Stomach (tissue), 19 donors: ENCODE measurements at places on chromosomes 6 and 20. TPM values are rescaled to one million over a fixed set of nuclear protein-coding genes. Genes with fewer than 3 reads are reported as not detected.

VPS16 gene
- 23.7 TPM for total RNA-seq

DNA sequence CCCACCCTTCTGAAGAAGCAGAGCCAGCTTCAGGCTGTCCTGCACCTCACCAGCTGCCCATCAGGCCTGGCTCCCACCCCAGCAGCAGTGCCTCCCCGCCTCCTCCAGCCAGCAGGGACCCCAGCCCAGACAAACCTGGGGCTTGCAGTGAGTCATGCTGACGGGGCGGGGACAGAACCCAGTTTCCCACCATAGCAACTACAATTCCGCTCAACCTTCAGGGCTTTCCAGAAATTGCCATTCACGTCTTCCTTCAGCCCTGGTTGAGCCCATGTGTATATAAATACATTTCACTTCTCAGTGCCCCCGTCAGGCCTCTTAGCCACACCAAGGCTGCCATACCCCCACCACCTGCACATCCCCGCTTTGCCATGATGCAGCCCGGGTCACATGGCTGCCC lies 4.4 kb downstream of the SPDEF start:
- no peak for DNase-seq
- no peaks in the 10 kb centered on the region for H3K27me3 ChIP-seq
- peaks cover 67% of the 10 kb centered on the region for H3K4me1 ChIP-seq
- H3K36me3 ChIP-seq, result no peaks in the 10 kb centered on the region
- no peak overlapping the region for H3K4me3 ChIP-seq

GRCh38 chr6:167146977-167147376 lies 10.8 kb downstream of the GPR31 start:
- H3K4me1 ChIP-seq, result peaks cover 3% of the 10 kb centered on the region
- H3K4me3 ChIP-seq, result peak overlapping the region; percentile 19
- H3K36me3 ChIP-seq, result no peaks in the 10 kb centered on the region
- no peak overlapping the region for H3K27ac ChIP-seq

- no peak for DNase-seq
- no peak overlapping the region for H3K4me3 ChIP-seq
- H3K27me3 ChIP-seq, result no peaks in the 10 kb centered on the region
- H3K4me1 ChIP-seq, result no peaks in the 10 kb centered on the region
- H3K36me3 ChIP-seq, result no peaks in the 10 kb centered on the region
These were observed 637.5 kb upstream of the MAN1A1 start for GRCh38 chr6:119986934-119987549.

DNA sequence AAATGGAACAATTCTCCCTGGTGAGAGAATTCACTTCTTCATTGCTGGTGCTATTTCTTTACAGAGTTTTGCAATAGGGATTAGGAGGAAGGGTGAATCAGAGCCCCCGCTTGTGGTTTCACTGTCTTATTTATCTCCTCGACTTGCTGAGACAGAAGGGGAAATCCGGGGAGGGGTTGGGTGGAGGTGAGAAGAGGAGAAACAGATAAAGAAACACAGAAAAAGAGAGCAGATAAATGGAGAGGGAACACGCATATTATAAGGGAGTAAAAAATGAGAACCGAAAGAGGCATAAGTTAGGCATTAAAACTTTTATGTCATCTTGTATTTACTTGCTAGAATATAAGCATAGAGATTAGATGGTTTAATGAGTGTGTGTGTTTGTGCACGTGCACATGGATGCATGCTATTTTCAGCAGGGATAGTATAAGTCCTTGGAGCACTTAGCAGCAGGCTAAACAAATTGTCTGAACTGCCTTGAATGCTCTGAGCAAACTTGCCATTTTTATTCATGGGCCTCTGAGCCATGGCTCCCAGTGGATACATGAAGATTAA lies 105.0 kb downstream of the OLIG3 start:
- no peaks in the 10 kb centered on the region for H3K27me3 ChIP-seq
- no peak overlapping the region for H3K4me3 ChIP-seq
- peak; percentile 56 for DNase-seq
- peaks cover 6% of the 10 kb centered on the region for H3K4me1 ChIP-seq
